CD4-positive, alpha-beta T cell treated with Interleukin-2 at 100 ng/mL for 4 hours (primary cell): ENCODE measurements at places on chromosomes 1 and 21.

DNA sequence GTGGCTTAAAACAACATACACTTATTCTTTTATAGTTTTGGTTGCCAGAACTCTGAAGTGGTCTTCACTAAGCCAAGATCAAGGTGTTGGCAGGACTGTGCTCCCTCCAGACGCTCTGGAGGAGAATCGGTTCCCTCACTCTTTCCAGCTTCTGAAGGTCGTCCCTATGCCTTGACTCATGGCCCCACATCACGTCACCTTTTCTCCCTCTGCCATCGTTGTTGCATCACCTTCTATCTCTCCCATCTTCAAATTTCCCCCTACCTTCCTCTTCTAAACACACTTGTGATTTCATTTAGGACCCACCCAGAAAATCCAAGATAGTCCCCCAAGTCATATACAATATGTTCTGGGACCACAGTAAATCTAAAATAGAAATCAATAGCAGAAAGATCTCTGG, 12.4 kb downstream of the HHIPL2 start:
- DNase-seq = no peak

DNA sequence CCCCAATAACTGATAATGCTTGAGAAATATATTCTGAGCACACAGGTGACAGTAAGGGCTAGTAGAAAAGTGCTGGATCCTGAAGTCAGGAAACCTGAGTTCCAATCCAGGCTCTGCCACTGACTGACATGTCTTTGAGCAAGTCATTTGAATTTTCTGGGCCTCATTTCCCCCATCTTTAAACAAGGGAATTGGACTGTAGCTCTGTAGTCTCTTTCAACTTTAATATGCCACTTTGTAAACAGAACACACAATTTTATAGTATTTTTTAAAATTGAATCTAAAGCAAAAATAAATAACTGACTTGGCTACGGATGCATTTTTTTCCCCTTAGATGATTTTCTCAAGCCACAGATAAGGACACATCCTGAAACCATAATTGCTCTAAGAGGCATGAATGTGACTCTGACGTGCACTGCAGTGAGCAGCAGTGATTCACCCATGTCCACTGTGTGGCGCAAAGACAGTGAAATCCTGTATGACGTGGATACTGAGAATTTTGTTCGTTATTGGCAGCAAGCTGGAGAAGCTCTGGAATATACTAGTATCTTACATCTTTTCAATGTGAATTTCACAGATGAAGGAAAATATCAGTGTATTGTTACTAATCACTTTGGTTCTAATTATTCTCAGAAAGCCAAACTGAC, 37.0 kb downstream of the LRIG2 start:
- no peak for DNase-seq

GRCh38 chr1:53449021-53449420, 10.2 kb upstream of the DMRTB1 start:
- DNase-seq = no peak

- no peak for DNase-seq
These were observed 166.7 kb downstream of the CLIC6 start for GRCh38 chr21:34835526-34835925.

- DNase-seq = no peak
These were observed 3.5 kb downstream of the C1orf159 start for GRCh38 chr1:1112237-1112985.

DNA sequence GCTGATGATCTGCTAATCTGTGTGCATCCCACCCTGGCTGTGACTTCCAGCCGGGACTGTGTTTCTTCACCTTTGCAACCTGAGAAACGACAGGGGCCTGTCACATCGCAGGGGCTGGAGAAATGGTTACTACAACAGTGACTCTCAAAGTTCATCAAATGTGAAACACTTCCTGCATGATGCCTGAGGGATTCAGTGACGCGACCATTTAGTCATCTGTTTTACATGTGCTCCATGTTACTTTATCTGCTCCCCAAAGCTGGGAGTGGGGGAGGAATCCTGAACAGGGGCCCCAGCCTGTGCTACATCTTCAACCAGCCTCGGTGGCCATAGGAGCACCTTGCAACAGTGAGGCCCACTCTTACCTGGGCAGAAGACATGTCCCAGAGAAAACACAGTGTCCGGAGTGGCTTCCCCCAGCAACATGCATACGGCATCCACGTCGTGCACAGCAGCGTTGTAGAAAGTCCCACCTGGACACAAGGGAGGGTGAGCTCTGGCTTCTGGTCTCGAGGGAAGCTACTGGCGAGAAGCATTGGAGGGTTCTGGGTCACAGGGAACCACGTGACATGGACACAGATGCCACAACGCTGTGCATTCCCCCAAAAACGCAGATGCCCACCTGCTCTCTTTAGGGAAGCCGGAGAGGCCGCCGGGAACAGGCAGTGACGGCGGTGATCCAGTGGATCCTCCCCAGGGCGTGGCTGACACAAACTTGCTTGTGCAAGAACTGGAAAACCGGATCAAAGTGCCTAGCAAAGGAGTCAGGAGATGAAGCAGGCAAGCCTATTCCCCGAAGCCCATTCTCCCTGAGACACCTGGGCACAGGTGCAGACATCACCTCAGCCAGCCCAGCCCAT, 9.6 kb upstream of the CCDC27 start:
- DNase-seq = no peak

DNA sequence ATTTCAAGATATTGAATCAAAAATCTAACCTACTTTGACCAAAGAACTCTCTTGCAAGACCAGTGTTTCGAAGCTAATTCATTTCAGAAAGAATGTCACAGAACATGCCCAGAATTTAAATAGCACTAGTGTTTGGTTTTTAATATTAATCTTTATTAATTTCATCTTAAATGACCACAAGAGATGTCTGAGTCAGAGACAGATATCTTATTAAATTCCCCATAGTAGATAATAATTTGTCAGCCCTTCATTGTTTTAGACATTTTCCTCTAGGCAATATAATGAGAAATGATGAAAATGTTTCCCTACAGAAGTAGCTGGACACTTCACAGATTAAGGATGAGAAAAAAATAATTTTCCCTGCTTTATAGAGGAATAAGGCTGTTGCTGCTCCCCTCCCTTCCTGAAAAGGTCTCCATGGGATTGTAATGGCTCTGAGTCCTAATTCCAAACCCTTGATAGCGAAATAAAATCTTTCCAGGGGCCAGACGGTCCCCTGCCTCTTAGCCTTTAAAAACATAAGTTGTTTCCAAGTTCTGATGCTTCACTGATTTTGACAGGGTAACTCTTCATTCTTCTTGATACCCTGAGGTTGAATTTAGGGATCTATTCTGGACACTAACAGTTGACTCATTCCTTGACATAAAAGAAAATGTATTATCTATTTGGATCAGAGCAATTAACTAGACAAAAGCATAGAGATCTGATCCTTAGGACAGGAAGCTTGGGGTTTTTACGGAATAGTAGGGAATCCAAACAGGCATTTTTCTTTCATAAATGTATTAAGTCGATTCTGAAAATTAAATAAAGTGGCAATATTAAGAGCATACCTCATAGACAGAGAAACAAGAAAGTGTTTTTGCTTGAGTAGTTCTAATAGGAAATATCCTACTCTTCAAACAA, 820.8 kb downstream of the BRINP3 start:
- no peak for DNase-seq

GRCh38 chr1:196385109-196385508, 223.1 kb downstream of the KCNT2 start:
- DNase-seq = no peak

DNA sequence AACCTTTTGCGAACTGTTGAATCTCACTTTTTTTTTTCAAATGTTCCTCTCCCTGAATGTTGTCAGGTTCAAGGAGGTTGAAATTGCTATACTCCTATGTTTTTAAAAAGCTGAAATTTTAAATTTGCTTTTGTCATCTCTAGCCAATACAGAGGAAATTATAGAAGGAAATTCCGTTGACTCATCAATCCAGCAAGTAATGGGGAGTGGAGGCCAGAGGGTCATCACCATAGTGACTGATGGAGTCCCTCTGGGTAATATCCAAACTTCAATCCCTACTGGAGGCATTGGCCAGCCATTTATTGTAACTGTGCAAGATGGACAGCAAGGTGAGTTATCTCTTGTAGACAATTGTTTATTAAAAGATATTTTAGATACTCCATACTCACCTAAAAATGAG, 36.3 kb downstream of the GABPB2 start:
- no peak for DNase-seq

DNA sequence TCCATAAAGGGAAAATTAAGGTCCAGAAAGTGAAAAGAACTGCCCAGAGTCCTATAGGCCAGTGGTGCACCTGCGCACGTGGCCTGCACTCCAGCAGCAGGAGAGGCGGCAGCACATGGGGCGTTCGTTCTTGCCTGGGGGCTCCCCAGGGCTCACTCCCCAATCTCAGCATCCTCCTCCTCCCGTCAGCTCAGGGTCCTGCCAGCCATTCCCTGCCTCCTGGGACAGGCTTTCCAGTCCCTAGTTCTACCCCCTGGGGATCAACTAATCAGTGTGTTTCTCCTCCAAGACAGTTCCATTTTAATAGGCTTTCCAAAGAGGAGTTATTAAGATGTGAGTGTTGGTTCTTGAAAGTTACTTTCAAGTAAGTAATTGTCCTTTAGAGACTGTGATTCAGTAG, 1.2 kb upstream of the A3GALT2 start:
- no peak for DNase-seq

DNA sequence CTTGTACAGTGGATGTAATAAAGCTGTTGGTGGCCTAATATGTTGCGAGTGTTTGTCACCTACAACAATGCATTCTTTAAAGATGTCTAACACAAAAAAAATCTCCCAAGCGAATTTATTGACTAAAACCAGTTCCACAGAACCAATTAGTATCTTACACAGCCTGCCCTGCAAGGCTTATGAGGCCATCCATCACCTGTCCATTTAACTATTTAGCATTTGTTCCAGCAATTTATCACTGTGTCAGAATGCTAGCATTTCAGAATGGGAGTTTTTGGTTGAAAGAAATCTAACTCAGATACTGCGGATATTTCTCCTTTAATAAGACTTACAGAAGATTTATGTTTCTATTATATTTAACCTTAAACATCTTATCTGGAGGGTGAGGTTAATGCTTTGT, 831.1 kb upstream of the PRMT6 start:
- no peak for DNase-seq

GRCh38 chr1:177209357-177209756, 38.6 kb downstream of the BRINP2 start:
- DNase-seq = no peak

DNA sequence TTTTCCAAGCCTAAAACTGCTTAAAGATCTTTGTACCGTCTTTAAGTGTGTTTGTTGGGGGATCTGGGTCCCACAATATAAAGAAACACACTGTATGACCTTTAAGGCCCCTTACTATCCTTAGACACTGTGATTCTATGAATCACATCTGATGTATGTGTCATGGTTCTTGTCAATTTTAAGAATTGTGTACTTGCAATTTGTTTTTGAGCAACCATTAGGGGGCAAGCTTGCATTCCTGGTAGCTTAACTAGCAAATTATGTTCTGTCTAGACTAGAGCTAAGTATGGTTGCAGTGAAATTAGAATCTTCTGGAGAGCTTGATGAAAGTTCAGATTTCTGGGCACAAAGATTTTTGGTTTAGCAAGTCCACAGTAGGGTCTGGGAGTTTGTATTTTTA, 219.5 kb downstream of the TPR start:
- DNase-seq = no peak

DNA sequence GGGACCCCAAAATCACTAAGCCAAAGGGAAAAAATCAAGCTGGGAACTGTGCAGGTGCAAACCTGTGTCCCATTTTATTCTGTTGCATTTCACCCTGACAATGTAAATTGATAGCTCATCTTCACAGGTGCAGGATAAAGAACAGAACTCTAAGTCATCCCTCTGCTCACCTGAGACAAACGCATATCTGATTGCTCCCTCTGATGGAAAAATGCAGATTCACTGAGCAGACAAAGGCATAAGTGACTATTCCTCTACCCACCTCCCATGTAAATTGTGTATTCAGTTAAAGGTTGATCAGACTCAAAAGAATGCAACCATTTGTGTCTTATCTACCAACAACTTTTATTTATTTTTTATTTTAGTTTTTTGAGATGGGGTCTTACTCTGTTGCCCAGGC, 644.2 kb downstream of the PTPRU start:
- no peak for DNase-seq

DNA sequence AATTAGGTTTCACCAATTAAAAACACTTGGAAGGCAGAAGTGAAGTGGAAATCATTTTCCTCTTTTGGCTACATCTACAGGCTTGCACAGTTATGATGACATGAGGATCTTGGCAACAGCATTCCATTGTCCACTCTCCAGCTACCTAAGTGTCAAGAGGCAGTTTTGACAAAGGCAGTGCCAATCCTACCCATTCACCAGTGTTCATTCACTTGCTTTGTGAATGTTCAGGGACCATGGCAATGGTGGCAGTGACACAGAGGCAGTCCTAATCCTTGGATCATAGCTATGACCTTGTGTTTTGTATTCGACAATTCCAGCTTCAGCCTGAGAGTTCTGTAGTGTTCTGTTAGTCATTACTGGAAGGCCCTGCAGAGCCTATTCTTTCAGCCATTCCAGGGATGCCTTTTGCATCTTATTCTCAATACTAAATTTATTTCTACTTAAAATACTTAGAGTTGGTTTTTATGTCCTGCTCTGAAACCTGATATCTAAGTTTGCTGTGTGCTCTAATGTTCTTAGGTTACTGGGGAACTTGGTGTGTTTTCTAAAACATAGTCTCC, 36.7 kb downstream of the CRB1 start:
- no peak for DNase-seq

- DNase-seq = no peak
These were observed 77.2 kb downstream of the ADARB1 start for GRCh38 chr21:45151445-45152160.

GRCh38 chr21:16243396-16243795, 513.6 kb downstream of the USP25 start:
- no peak for DNase-seq

GRCh38 chr21:35113064-35113463, 64.0 kb upstream of the RUNX1 start:
- no peak for DNase-seq

DNA sequence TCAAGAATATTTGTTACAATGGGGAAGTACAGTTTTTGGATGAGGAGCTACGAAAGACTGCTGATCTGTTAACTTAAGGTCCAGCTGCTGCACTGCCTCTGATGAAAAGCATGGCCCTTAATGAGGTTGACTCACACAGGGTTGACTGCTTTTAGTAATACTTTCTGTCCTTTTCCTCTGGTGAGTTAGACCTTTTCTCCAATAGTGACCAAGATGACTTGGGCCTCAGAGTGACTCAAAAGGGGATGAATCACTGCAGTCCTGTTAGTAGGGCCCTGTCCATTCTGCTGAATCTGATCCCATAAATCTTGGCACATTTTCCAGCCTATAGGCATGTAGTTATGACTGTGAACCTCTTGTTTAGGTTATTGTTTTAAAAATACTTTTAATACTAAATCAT, 2.7 kb downstream of the DISP1 start:
- DNase-seq = no peak

GRCh38 chr1:68745451-68745850, 248.6 kb upstream of the DEPDC1 start:
- DNase-seq = no peak

DNA sequence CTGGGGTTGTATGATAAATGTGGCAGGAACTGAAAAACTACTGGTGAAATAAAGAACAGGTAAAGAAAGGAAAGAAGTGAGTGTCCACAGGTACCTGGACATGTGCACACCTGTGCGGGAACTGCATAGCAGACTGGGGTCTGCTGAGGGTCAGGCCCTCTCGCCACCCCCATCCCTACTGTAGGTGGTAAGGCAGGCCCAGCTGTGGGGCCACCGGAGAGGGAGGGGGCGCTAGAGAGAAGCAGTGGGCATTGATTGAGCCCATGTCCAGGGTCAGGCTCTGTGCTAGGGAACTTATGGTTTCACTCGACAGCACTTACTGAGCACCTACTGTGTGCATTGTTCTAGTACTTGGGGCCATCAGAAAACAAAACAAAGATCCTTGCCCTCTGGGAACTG, 400.5 kb downstream of the MATN1 start:
- no peak for DNase-seq
